DND-41 (cell line): ENCODE measurements at places on chromosomes 6 and 20.

DNA sequence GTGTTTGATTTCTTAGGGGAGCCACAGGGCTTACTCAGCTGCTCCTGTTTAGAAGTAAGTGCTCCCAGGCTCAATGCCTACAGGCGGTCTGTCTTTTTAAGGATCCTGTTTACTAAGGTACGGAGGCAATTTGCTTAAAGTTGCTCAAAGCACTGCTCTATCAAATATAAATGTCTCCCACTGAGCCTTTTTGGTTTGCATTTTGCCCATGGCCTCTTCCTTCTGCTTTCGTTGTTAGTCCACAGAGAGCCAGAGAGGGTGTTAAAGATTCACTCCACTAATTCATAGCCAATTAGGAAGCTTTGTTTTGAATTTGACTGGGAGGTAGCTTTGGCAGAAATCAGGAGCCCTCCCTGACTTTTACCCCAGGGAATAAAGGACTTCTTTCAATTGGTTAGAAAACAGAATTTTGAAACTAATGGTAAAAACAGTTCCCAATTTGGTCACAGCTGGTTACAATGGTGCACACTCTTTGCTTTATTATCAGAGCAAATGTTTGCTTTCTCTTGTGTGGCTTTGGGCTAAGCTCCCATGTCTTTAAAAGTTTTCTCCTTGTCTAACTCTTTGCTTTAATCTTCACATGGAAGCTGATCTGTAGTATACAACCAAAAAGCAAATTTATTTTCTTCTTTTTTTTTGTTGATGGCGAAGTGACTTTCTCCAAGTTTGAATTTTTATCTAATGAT is 126.2 kb downstream of the IMPG1 start:
- DNase-seq: no peak

GRCh38 chr6:15980801-15981200 is 148.1 kb upstream of the MYLIP start:
- no peak for DNase-seq

DNA sequence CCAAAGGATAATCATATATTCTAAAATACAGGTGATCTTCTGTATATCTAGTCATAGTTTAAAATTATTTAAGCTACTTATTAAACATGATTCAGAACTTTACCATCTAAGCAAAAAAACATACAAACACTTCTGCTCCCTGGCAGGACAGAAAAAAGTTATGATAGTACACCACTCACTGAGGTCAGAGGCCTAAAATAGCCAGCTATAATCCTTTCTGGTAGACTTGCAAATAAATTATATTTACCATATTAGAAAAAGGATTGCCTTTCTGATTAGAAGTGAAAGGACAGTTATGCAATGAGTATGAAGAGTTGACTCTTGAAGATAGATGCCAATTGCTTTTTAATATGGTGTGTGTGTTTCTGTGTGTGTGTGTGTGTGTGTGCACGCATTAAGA is 207.4 kb downstream of the BMP2 start:
- no peak for DNase-seq

DNA sequence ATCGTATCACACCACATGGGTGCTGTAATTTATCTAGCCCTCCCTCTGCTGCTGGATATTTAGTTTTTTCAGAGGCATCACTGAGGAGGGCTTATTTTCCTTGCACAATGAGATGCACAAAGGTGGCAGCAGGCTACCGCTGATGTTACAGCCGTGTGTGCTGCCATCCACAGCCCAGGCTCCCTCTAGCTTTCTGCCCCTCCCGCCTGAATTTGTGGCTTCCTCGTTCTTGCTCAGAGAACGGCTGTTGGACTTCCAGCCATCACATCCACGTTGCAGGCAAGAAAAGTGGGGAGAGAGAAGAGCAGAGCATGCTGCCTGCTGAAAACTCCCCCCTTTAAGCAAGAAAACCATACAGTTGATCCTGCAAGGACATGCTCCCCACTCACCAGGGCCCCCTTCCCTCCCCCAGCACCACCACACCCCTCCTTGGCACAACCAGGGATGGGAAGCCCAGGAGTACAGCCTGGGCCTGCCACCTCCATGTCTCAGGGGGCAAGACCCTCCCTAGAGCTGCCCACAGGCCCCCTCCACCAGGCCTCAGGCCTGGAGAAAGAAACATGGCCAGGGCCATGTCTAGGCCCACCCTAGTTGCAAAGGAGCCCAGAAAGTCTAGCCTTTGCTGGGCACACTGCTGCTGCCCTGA is 102.6 kb downstream of the MRPL14 start:
- peak; percentile 37 for DNase-seq

DNA sequence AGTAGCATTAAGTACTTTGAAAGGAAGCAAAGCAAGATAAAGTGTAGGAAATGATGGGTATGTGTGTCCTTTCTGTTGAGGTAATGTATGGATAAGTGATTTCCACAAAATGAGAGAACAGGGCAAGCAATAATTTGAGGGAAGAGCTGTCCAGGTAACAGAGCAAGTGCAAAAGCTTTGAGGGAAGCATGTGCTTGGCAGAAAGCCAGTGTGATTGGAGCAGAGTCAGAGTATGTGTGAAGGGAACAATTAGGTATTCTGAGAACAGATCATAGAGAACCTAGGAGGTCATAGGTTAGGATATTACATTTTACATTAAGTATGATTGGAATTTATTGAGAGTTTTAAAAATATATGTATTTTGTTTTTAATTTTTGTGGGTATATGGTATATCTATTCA is 30.2 kb upstream of the MAN1A1 start:
- DNase-seq: no peak

GRCh38 chr20:57094252-57094891 is 172.1 kb downstream of the BMP7 start:
- DNase-seq: no peak

- peak; percentile 71 for DNase-seq
These were observed 5.3 kb downstream of the OARD1 start for GRCh38 chr6:41066867-41067304.

DNA sequence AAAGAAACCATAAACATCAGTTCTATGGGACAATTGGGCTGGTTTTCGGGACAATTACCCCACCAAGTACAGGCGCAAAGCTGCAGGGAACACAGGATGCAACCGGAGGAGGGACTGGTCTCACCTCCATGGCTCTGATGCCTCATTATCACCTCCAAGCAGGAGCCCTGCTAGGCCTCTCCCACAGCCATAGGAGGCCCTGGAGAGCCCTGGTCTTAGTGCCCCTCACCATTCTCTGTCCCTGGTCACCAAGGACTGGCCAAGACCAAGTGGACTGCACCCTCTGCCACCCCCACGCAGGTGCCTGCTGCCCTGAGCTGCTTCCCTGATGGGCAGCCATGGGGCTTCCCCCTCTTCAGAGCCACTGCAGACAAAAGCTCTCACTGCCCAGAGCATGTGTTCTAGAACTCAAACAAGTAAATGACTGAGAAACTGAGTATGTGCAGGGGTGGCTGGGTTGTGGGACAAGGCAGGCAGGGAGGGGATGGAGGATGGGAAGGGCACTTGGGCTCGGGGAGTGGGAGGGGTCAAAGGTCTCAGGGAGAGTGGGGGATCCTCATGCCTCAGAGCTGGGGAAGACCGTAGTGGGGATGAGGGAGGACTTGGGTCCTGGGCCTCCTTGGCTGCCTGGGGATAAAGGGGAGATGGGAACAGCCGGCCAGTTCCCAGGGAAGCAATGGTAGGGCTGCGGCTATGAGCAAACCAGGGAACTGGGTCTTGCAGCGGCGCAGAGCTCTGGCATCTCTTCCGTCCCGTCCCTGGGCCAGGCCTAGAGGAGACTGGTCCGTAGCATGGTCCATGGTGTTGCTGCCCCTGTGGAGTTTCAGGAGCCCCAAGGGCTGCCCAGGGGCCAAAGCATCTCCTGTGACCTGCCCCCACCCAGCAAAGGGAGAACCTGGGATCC is 435.1 kb downstream of the PREX1 start:
- DNase-seq: no peak

- DNase-seq: no peak
These were observed 390.4 kb upstream of the SLC35B3 start for GRCh38 chr6:8825726-8826125.

GRCh38 chr6:81814370-81815076 is 62.0 kb upstream of the TENT5A start:
- DNase-seq: no peak

- DNase-seq: no peak
These were observed 251.0 kb downstream of the RNGTT start for GRCh38 chr6:88712243-88712936.

GRCh38 chr6:112881828-112882780 is 535.0 kb downstream of the RFPL4B start:
- DNase-seq: no peak

- DNase-seq: no peak
These were observed 40.9 kb upstream of the FAM83D start for GRCh38 chr20:38885357-38885756.

DNA sequence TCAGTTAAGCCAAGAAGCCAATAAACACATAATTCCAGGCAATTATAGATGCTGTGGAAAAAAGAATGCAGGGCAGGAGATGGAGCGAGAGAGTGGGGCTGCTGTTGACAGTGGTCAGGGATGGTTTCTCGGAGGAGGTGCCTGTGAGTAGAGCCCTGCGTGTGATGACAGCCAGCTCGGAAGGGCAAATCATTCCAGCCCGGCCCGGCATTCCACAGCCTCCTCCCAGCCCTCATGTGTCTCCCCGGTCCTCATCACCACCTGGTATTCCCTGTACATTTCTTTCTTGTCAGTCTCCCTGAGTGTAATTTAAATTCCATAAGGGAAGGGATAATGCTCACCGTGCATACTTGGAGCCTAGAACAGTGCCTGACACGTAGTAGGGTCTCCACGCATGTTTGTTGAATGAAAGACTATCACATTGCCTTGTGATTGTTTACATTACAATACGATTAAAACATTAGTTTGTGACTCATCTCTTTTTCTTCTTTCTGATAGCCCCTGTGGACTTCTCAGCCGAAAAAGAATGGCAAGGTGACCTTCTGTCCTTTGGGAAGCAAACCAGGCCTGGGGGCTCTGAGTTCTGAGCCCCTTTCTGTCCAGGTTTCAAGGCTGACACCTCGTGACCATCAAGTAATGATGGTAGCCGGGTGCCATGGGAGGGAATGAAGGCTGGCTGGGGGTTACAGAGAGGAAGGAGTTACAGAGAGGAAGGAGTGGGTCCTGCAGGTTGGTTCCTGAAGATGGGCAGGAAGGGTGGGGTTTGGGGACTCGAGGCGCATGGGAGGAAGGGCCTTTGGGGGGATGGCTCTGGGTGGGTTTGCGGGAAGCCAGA is 379.5 kb upstream of the SULF2 start:
- no peak for DNase-seq
